Kidney (tissue), 22 donors: ENCODE measurements at places on chromosomes 7 and 10.

DNA sequence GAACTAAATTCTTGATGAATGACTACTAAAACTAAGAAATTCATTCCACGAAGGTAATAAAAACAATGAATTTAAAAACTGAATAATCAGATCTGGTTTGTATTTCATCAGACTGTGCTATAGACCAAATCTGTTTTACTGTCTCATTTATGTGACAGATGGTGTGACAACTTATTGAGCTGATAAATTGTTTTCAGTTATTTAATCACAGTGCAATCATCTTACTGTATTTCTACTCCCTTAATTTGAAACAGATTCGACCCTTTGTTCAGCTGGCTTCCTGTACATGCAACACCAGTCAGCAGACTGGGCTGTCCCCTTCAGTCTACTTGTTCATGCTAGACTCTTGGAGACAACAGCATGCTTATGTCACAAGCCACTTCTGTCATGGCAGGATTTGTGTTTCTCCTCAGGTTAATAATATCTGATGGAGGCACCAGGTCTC lies 150.9 kb downstream of the MBL2 start:
- DNase-seq, result no peak

DNA sequence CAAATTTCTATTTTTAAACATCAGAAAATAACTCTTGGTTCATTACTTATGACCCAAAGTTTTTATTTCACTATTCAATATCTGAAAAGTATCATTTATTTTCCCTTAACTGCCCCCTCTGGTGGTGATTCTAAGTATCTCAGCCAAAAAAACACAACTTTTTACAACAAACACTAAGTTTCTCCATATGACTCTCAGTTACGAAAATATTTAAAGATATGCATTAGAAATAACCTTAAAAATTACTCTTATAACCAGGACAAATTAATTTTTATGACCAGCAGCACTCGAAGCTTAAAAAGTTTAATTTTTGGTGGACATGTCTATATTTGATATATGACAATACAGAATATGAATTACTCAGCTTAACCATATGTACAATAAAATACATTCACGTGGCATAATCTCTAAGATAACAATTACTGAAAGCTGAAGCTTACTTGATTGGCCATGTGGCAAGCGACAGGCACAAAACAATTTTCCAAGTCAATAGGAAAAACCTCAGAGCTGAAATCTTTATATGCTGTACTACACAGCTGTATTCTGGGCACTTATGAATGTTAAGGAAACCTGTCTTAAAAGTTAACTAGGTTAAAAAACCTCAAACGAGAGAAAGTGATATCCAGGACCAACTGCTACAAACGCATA lies 2.3 kb downstream of the HNRNPA2B1 start:
- DNase-seq, result no peak

DNA sequence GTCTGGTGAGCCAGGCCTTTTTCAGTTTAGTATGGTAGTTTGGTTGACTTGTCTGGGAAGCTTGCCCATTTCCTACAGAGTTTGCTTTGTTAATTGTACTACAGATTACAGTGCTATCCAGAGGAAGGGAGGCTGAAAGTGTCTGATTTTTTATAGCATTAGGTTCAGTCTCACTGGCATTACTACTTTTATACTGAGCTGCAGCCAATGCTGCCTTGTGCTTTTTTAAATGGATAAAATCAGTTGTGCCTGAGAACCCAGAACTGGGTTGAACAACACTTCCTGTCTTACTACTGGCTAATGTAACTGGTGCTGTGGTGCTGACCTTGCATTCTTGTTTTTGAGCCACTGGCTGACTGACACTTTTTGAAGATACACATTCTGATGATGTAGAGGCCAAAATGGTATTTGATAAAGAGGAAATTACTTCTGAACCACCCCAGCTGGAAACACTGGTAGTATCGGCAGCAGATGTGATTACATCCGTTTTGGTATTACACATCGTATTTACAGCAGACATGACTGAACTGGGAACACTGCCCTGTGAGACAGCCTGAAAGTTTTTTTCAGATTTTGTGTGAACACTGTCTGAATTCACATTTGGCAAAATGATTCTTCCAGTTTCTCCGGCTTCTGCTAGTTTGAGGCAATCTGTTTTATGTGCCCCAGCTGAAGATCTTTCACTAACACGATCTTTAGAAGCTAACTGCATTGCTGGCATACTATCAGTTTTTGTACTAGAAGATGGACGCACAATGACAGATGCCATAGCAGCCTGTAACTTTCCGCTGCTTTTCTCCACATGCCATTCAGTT lies 74.1 kb downstream of the NRBF2 start:
- no peak for DNase-seq

GRCh38 chr10:100894589-100895294 lies 18.0 kb upstream of the SLF2 start:
- DNase-seq, result no peak

DNA sequence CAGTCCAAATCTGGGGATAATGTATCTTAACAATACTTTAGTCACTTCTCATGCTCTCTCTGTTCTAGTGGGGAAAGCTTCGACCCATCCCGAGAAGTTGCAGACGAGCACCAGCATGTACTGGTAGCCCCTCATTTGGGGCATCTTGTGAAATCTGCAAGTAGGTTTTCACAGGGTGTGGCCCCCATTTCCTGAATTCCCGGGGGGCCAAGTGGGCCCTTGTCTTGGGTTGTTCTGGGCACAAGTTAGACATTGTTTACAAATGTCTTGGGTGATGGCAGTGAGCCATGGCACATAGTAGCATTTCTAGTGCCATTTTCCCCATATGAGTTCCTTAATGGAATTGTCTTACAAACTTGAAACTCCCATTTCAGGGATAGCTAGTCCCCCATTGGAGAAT lies 216.7 kb upstream of the KCND2 start:
- DNase-seq, result no peak

GRCh38 chr7:45001826-45002225 lies 1.8 kb downstream of the CCM2 start:
- no peak for DNase-seq

GRCh38 chr10:97571622-97572021 lies 957 bp upstream of the ANKRD2 start:
- DNase-seq, result no peak
